T-helper 22 cell (primary cell): ENCODE measurements at places on chromosomes 1 and 21.

- DNase-seq, result no peak
Observed at GRCh38 chr1:185478877-185479276, 161.8 kb upstream of the IVNS1ABP start.

DNA sequence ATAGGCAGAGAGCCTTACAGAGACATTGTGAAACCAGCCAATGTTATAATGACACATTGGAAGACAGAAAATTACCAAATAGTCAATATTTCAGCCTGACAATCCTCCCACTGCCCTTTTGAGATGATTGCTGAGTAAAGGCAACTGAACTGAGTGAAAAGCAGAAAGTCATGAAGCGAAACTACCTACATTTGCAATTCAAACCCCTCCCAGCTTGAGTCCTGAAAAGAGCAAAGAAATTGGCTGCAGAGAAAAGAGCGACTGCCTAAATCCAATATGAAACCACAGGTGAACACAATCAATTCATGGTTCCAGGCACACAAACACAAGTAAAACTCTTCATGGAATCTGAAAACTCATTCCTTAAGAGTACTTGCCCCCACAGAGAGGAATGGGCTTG lies 143.4 kb upstream of the CHRM3 start:
- DNase-seq, result no peak

- DNase-seq, result no peak
Observed at GRCh38 chr1:167425482-167425881, 92.8 kb downstream of the CD247 start.

GRCh38 chr1:88378560-88378959 lies 305.5 kb upstream of the PKN2 start:
- no peak for DNase-seq

DNA sequence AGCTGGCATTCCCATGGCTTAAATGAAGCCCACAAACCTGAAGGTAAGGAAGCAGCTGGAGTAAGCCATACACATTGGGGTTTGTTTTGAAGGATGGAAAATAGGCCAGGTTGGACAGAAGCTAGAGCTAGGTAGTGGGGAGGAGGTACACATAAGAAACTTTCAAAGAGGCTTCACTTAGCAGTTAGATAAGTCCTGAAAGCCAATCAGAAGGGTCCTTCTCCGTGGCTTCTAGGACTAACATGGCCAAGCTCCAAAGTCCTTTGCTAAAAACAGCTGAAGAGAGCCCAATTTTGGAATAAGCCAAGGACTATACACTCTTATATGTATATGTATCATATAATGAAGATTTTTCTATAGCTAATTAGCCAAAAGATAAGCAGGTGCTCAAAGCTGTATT lies 1.8 kb downstream of the EYA3 start:
- no peak for DNase-seq

DNA sequence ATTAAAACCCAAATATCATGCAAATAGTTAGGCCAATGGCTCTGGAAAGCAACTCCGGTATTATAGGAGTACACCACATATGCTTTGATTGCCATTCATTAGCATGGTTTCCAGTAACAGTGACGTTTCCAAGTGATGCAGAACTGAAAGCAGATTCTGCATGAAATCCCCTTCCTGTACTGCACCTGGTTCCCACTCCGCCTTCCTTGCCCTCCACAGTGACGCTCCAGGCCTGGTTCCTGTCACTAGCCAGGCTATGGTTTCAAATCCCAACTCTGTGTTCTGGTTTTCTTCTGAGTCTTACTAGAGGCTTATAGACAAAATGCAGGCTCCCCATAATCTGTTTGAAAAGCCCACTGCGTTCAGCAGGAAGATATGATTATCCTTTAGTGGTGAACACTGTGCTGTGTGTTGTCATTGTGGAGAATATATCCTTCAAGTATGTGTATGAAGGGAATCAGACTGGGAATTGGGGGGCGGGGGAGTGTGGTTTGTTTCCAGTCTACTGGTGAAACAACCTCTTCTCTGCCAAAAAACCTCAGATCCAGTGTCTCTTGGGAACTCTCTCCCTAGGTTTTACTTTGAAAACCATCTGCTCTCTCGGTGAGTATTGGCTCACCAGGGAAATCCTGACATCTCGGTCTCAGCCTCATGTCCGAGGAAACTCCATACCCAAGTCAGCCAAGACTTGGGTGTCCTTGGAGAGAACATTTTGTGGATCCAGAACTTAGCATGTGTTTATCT lies 78.7 kb downstream of the TYW3 start:
- no peak for DNase-seq

GRCh38 chr1:30286988-30287839 lies 436.2 kb downstream of the MATN1 start:
- no peak for DNase-seq

DNA sequence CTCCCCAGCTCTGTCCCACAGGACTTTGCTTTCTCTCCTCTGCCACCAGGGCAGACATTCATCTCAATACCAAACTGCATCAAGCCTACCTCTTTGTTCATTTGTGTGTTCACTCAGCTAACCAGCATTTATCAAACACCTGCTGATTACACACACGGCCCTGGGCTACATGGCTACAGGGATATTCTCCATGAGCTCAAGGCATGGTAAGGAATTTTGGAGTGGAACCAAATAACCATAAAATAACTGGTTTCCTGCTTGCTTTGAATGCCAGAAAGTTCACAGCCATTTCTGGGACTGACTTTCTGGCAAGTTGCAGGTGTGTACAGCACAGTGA lies 54.6 kb downstream of the LDLRAD2 start:
- DNase-seq, result no peak

DNA sequence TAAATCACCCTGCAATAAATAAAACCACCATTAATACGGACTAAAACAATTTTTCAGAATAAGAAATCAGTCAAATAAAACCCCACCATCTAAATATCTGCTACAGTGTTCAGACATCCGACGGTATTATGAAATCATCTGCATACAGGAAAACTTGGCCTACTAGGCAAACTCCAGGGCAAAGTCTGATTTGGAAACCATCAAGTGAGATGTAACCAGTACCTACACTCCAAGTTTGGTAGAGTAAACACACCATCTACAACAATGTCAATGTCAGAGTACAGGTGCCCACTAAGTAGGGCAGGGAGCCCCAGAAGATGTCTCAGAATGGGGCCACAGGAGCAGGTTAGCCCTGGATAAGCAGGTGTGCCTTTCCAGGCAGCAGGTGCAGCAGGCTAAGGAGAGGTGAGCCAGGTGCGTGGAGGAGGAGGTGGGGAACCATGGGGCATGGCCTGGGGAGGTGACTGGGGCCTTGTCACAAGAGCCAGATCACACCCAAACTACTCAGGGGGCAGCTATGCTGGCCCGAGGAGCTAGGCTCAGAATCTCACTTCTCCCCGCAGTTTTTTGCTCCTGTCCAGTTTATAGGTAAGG lies 59.6 kb downstream of the CAPZB start:
- no peak for DNase-seq

- DNase-seq, result no peak
Observed at GRCh38 chr1:212228591-212229119, 56.6 kb upstream of the PPP2R5A start.

- no peak for DNase-seq
Observed at GRCh38 chr1:183234660-183235476, 48.8 kb downstream of the LAMC2 start.

DNA sequence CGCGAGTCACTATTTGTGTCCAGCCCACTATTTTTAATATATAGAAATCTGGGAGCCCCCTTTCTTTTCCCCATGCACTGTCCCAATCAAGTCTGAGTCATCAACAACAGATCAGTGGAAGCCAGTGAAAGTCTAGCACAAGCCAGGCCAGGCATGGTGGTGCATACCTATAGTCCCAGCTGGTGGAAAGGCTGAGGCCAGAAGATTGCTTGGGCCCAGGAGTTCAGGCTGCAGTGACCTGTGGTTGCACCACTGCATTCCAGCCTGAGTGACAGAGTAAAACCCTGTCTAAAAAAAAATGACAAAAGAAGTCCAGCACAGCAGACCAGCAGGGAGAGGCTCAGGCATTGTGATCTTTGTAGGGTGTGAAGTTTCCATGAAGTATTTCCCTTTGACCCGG lies 9.0 kb upstream of the RPL5 start:
- DNase-seq, result no peak

DNA sequence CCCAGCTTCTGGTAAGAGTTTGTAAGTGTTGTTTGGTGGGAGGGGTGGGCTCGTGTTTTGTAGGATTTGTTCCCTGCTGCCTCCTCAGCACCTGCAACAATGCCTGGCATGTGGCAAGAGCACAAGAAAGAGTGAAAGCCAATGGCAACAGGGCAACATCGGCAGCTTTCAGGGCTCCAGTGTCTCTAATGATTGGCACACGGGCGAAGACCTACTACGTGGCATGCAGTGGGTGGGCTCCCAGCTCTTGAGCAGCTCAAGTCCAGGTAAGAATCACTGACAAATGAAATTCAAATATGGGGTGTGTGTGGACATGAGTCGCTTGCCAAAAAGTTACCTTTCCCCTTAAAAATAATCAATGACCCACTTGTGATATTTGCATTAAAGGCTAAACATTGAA lies 23.9 kb upstream of the SLC1A7 start:
- no peak for DNase-seq

DNA sequence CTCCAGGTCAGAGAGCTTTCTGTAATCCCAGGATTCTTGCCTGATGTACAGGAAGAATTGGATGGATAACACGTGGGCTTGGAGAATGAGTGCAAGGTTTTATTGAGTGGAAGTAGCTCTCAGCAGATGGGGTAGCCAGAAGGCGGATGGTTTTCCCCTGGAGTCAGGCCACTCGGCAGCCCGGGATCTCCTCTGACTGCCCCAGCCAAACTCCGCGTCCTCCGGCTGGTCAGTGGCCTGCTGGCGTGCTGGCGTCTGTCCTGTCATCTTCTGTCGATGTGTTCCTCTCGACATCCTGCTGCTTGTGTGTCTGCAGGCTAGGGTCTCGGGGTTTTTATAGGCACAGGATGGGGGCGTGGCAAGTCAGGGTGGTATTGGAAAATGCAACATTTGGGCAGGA lies 27.4 kb upstream of the GJA9 start:
- DNase-seq, result no peak

- no peak for DNase-seq
Observed at GRCh38 chr1:150061632-150062101, 5.9 kb upstream of the VPS45 start.

DNA sequence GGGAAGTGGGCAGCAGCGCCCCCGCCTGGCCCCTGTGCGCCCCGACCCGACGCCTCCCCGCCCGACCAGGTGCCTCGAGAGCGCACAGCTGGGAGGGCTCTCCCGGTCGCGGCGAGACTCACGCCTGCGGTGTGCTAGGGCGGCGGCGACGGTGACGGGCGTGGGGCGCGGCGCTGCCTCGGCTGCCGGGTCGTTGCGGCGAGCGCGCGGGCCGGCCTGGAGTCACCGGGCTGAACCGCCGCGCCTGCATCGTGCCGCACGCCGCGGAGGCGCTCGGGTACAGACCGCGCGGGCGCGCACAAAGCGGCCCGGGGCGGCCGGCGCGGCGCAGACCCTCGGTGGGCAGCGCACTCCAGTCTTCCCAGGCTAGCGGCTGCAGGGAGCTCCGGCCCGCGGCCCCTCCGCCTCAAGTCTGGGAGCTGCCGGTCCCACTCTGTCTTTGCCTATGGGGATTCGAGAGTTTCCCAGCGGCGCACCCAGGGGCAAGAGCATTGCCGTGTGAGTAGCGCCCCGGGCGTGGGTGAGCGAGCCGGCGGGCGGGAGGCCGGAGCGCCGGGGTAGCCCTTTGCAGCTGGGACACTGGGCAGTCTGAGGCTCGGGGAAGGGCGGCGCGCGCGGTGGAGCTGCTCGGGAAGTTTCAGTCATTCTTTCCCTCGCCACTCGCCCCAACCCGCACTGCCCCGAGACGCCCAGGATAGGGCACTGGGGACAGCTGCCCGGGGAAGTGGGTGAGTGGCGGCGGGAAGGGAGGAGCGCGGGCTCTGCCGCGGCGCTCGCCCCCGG lies at the start of gene SLC35F3:
Gene SLC35F3 (plus strand): TSS at position 44 of the 783 bp plus-strand sequence.
- DNase-seq, result no peak

DNA sequence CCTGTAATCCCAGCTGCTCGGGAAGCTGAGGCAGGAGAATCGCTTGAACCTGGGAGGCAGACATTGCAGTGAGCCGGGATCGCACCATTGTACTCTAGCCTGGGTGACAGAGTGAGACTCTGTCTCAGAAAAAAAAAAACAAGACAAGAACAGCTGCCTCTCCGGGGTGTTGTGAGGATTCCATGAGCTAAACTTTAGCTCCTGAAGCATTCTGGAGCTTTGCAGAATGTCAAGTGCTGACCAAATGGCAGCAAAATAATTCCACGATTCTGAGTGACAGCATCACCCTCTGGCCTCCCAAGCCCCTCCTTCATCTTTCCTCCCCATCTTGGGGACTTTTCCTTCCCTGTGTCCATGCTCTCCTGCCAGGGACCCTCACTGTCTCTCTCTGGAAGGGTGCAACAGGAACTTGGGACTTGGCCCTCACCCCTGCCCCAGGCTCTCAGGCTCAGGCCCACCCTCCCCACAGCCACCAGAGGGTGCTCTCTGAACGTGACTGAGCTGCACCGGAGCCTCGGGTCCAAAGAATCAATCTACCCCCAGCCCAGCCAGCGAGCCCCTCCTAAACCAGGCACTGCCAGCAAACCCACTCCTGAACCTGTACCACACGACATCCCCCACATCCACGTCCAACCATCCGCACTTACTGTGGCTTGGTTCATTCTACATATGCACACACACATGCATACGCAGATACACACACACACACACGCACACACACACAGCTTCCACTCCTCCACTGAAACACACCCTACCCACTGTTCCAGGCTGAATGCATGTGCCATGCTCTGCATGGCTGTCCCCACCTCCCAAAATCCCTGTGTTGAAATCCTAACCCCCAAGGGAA lies 45.7 kb downstream of the ACOT7 start:
- peak; percentile 39 for DNase-seq

DNA sequence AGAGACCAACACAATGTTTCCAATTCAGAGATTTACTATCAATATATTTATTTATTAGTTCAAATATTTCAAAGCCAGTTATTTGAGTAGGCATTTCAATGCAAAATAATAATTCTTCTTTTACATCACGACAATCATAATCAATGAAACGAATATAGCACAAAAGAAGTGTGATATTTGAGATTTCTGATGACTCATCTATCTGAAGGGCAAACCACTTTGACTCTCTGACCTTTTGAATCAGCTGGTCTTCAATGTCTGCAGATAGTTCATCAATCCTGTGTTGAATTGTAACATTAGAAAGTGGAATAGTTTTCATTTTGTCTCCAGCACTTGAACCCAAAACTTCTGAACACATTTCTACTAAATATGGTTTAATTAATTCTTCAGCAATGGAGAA lies 3.0 kb upstream of the TMEM35B start:
- no peak for DNase-seq

DNA sequence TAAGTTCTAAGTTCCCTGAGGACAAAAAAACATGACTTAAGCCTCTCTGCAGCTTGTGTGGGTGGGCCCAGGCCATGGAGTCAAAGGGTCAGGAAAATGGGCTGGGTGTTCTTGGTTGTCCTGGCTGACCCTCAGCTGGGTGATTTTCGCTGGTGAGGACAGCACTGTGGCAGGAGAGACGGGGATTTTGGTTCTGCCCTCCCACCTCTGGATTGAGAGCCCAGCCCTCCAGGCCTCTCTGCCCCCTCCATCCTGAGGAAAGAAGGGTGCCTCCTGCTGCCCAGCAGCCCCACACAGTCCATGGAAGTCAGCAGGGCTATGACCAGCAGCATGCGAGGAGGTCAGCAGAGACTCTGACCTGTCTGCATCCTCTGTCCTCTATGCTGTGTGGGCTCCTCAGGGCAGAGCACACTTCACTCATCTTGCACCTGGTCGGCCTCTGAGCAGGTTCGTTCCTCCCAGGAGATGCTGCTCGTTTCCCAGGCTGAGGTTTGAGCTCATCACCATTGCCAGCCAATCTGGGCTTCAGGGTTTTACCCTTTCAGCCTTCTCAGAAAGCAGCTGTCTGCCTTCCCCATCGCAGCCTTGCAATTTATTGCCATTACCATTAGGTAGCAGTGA lies 26.5 kb downstream of the PHGDH start:
- DNase-seq, result no peak
